ENCODE measurements at places on chromosomes 4 and X. TPM values are rescaled to one million over a fixed set of nuclear protein-coding genes. Genes with fewer than 3 reads are reported as not detected.

Gene SLC2A9
- 0.56 TPM for total RNA-seq

Gene H2BW2
- total RNA-seq = not detected

- DNase-seq = no peak
These were observed 32.5 kb downstream of the TSPAN5 start for GRCh38 chr4:98625920-98626319.

- DNase-seq = no peak
These were observed 568 bp upstream of the CASP6 start for GRCh38 chr4:109703664-109704361.

GRCh38 chr4:151407466-151408379, 1.3 kb upstream of the FHIP1A start:
- no peak for DNase-seq

- no peak for DNase-seq
These were observed 163.9 kb upstream of the ADGRL3 start for GRCh38 chr4:61036071-61036684.
